Ureter (tissue), 1 donor: ENCODE measurements at places on chromosomes 6 and 20. TPM values are rescaled to one million over a fixed set of nuclear protein-coding genes. Genes with fewer than 3 reads are reported as not detected.
A peak's percentile ranks its signal among the peaks of the same experiment; 100 is the strongest.

GRCh38 chr20:62826646-62827310 lies 9.9 kb downstream of the COL9A3 start:
- DNase-seq, result no peak

GRCh38 chr20:31788578-31788977 lies 30.6 kb upstream of the MYLK2 start:
- no peak for DNase-seq

DNA sequence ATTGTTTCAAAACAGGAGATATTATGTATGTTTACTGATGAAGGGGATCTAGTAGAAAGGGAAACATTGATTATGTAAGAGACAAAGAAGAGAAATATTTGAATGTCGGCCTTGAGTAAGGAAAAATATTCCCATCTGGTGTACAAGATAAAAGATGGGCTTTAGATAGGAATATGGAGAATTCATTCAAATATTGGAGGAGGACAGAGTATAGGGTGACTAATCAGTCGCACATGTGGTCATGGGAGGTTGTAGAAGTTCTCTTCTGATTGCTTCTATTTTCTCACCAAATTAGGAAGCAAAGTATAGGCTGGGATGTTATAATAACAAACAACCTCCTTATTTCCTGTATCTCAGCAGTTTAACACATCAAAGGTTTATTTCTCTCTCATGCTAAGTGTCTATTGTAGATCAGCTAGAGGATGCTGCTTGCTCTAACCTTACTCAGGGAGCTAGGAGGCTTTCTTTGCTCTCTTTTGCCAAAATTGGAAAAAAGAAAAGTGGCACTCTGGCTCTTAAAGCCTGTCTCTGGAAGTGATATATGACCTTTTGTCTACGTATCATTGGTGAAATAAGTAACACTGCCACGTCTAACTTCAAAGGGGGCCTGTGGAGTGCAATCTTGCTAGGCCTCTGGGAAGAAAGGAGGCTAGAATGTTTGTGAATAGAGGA lies 1.2 kb upstream of the HDDC2 start:
- no peak for DNase-seq

DNA sequence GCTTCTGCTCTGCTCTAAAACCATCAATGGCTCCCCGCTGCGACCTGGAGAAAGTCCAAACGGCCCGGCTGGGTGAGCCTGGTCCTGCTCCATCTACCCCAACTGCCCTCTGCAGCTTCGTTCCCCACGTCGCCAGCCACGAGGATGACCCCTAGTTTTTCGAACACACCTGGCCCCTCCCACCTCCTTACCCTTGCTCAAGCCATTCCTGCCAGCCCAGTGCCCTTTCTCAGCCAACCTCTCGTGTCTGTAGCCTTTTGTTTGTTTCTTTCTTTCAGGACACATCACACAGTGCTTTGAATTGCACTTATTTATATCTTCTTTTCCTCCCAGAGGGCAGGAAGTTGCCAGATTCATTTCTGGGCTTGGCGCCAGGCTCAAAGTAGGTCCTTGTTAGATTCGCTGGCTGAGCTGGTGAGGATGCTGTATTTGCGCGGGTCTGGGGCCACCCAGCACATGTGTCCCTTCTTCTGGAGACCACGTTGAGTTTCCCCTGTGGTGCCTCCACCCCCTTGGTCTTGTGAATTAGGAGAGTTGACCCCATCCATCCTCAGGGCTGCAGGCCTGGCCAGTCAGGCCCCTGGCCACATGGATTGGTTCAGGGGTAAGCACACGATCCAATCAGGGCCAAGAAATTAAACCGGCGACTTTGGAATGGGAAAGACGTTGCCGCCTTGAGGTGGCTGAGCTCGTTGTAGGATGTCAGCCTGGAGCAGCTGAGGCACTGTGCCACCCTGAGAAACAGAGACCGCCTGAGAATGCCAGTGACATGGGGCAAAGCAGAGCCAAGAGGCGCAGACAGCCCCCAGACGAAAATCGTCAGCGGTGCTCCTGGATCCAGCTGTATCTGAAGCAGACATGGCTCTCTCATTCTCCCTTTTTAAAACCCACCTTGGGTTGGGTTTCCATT lies 156.0 kb downstream of the CEBPB start:
- peak; percentile 91 for DNase-seq

The OVOL2 gene
- total RNA-seq, result 16.2 TPM

The ESR1 gene
- total RNA-seq, result 9.6 TPM

The RAD21L1 gene
- total RNA-seq, result not detected

The BMP6 gene
- total RNA-seq, result 1.8 TPM

The SEL1L2 gene
- total RNA-seq, result 0.52 TPM
